HCT116 (cell line): ENCODE measurements at places on chromosomes 2 and 18. TPM values are rescaled to one million over a fixed set of nuclear protein-coding genes. Genes with fewer than 3 reads are reported as not detected.

Gene MROH2A
- not detected for total RNA-seq

DNA sequence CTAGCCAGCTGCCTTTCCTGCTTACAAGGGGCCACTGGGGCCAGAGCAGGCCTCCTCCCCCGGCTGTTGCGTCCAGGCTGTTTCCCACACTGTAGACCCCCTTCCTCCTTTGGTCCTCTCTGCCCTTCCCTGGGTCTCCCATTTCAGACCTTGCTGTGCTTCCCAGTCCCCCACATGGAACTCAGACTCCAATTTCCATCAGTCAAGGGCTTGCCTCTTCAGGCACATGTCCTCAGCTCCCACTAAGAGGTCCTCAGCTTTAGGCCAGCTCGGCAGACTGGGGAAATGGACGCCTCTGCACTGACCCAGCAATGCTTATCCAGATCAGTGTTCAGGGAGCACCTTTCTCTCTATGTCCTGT, 98.0 kb upstream of the BZW1 start:
- DNase-seq = no peak

DNA sequence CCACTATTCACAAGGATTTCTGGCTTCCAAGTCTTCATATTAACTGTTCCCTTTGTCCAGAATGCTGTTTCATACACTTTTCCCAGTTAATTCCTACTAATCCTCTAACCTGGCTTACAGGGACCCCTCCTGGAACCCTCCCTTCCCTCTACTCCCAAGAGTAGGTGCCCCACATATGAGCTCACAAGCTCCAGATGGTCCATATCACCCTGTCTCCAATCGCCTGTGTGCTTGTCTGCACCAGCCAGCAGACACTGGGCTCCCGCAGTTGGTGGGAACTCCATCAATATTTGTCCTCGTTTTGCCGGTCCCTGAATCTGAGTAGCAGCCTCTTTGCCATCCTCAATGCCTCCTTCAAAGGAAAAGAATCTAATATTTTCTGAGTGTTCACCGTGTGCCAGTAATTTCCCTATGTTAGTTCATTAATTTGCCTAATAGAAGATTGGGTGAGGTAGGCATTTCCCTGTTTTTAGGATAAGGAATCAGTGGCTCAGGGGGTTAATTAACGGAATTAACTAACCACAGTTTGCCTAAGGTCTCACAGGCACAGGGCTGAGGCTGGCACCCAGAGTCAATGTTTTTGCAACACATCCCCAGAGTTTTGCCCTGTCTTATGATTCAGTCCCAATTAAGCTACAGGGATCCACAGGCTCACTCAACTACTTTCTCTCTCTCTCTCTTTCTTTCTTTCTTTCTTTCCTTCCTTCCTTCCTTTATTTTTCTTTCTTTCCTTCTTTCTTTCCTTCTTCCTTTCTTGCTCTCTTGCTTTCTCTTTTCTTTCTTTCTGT, 141.6 kb upstream of the CYP1B1 start:
- no peak for DNase-seq

Gene SDC1
- total RNA-seq = 32.0 TPM

Gene IFIH1
- total RNA-seq = 7.0 TPM

- DNase-seq = no peak
These were observed 86.0 kb downstream of the RHOB start for GRCh38 chr2:20532634-20533437.

- DNase-seq = no peak
These were observed 3.0 kb downstream of the ASPRV1 start for GRCh38 chr2:69958480-69958879.

DNA sequence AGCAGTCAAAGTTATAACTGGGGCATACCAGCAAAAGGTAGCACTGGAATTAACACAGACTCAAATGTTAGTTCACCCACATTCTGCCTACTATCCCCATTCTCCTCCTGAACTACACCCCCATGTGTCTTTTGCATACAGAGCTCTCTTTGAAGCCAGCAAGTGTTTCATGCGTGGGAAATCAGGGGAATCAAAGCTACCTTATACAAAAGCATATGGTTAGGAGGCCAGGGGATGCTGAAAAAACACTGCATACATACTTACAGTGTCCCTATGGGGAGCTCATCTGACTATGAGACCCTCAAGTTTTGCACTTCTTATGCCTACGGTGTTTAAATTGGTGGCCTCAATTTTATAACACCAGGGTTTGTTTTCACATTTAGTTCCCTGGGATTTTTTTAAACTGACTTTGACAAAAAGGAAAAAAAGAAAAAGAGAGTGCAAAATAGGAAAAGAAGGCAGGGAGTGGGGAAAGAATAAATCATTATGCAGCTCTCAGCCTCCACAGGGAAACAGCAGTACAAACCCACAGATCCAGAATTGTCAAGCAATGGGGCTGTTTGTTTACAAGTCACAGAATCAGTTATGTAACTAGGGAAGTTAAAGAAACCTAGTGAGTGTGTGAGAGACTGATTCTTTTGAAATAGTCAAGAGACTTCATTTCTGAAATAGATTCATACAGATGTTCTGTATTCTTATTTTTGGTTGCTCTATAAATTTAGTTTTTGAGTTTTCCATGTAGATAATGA, 20.1 kb upstream of the PPP3R1 start:
- no peak for DNase-seq

GRCh38 chr18:70085641-70086040, 119.8 kb downstream of the RTTN start:
- DNase-seq = no peak

Gene CDKL4
- total RNA-seq = 0.27 TPM

DNA sequence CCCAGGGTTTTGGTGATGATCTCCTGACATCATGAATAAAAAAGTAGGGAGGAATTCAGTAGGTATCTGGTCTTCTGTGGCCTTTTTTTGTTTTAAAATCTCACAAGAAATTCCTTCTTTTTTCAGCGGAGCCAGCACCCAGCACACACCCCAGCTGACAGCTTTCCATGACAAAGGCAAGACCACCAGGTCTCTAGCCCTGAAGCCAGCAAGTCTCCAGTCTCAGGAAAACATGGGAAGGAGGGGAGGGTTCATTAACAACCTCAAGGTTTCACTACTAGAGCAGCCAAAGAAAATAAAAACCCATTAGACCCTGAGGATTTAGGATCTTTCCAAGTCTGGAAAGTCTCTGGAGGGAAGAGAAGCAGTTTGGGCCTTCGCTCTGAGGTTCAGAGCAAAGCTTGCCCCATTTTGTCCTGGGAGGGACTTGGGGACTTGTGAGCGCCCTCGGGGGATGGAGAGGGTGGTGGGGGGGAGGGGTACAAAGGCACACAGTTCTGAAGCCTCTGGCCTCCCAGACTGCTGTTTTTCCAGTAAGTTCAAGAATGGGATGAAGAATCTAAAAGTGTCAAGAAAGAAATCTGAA, 9.0 kb downstream of the FOXI3 start:
- DNase-seq = no peak

GRCh38 chr2:71801969-71802368, 345.7 kb downstream of the CYP26B1 start:
- DNase-seq = peak; percentile 27

DNA sequence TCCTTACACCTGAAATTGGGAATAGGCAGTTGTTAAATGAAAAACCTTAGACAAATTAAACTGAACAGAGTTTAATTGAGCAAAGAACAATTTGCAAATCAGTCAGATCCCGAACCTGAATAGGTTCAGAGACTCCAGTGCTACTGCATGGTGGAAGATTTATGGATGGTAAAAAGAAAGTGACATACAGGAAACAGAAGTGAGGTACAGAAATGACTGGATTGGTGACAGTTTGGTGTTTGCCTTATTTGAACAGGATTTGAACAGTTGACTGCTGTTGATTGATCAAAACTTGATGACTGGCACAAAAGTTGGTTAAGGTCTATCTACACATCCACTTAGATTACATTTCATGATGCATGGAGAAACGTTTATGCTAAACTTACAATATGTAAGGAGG, 248.8 kb downstream of the HNMT start:
- DNase-seq = no peak

DNA sequence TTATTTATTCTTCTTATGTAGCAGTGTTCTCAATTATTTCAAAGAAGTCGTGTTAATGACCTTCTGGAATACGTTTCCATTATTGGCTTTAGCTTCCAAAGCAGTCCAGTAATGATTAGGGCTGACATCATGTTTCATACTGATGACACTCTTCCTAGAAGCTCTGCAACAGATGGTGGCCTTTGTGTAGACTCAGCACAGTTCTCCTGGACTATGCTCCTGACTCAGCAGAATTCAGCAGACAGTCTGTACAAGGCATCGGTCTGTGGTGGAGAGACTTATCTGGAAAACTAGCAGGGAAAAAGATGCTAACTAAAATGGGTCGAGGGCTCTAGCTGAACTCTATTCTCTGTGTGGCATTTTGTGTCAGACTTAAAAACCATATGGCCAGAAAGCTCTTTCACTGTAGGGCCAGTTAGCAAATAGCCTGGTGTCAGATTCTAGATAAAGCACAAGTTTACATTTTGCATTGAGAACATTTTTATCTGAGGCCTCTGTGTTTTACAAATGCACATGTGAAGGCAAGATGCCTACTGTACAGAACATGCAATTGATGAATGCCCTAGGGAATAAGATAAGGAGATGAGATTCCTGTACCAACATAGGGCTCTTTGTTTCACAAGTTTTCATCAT, 35.1 kb downstream of the GULP1 start:
- DNase-seq = no peak

Gene TTR
- total RNA-seq = 1.2 TPM

Gene TMSB10
- total RNA-seq = 2,677 TPM

GRCh38 chr2:197460649-197461048, 7.3 kb downstream of the COQ10B start:
- DNase-seq = no peak

DNA sequence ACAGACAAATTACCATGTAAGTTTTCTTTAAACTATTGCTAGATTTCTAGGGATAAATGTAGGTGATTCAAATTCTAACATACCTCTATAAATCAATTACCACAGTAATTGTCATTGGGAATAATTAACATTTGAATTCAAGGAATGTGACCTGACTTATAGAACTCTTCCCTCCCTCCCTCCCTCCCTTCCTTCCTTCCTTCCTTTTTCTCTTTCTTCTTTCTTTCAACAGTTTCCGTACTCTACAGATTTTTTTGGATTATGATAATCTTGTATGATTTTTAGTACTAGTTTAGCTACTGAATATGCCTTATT, 18.2 kb upstream of the FTCDNL1 start:
- no peak for DNase-seq

DNA sequence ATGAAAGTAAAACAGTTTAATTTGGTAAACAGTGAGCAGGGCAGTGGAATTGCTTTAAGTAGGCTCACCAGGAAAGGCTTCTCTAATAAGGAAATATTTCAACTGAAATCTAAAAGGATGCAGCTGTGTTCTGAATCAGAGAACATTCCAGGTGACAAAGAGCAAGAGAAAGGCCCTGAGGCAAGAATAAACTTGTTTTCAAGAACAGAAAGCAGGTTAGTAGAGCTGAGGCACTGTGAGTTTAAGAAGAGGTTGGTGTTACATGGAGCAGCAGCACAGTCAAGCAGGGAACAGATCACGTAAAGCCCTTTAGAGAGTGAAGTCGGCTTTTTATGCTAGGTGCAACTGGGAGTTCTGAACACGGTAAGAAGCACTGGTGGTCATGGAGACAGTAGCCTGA, 57.0 kb upstream of the SCN1A start:
- DNase-seq = no peak

GRCh38 chr2:98734823-98735260, 3.9 kb upstream of the MGAT4A start:
- DNase-seq = no peak
